ENCODE measurements at places on chromosomes 1 and 21. TPM values are rescaled to one million over a fixed set of nuclear protein-coding genes. Genes with fewer than 3 reads are reported as not detected.

DNA sequence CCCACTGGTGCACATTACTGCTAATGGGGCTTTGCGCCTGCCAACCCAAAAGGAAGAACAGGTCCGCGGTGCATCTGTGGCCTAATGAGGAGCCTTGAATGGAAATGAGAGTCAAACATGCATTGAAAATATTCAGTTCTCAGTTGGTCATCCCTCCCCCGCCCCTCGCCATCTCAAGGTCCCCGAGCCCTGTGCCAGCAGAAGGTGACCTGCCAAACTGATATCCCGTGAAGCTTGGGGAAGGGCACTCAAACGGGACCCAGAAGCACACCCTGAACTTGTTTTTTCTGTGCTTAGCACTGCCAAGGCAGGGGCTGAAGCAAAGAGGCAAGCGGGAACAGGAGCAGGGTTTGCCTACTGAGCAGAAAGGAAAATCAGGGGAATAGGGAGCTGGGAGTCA, 67.9 kb upstream of the ZNF648 start:
- peaks cover 3% of the 10 kb centered on the region for H3K27me3 ChIP-seq
- no peak overlapping the region for H3K27ac ChIP-seq
- peaks cover 7% of the 10 kb centered on the region for H3K36me3 ChIP-seq
- no peaks in the 10 kb centered on the region for H3K4me1 ChIP-seq
- no peak for DNase-seq

DNA sequence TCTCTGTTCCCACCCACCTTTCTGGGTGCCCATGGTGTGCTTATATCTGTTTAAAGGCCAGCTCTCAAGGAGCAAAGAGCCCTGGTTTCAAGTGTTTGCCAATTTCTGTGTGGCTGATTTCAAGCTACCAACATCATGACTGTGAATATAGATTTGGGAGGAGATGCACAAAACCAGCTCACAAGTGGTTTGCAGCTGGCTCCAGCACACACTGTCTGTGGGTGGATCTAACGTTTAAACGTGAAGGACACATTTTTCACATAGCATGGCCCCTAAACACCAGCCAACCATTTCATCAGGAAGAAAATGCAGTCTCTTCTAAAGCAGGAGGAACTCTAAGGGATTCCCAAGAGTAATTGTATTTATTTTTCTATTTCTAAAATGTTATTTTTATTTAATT, 65.2 kb downstream of the FCRL5 start:
- H3K36me3 ChIP-seq, result no peaks in the 10 kb centered on the region
- no peak overlapping the region for H3K4me3 ChIP-seq
- H3K4me1 ChIP-seq, result no peaks in the 10 kb centered on the region
- no peak for DNase-seq
- no peak overlapping the region for H3K27ac ChIP-seq
- peaks cover 18% of the 10 kb centered on the region for H3K27me3 ChIP-seq

- no peaks in the 10 kb centered on the region for H3K27me3 ChIP-seq
- no peak overlapping the region for H3K27ac ChIP-seq
- no peak overlapping the region for H3K4me3 ChIP-seq
- H3K4me1 ChIP-seq, result no peaks in the 10 kb centered on the region
Observed at GRCh38 chr1:238252033-238252802, 361.5 kb upstream of the ZP4 start.

GRCh38 chr1:68777851-68778250, 281.0 kb upstream of the DEPDC1 start:
- H3K36me3 ChIP-seq, result no peaks in the 10 kb centered on the region
- DNase-seq, result no peak
- no peak overlapping the region for H3K4me3 ChIP-seq

DNA sequence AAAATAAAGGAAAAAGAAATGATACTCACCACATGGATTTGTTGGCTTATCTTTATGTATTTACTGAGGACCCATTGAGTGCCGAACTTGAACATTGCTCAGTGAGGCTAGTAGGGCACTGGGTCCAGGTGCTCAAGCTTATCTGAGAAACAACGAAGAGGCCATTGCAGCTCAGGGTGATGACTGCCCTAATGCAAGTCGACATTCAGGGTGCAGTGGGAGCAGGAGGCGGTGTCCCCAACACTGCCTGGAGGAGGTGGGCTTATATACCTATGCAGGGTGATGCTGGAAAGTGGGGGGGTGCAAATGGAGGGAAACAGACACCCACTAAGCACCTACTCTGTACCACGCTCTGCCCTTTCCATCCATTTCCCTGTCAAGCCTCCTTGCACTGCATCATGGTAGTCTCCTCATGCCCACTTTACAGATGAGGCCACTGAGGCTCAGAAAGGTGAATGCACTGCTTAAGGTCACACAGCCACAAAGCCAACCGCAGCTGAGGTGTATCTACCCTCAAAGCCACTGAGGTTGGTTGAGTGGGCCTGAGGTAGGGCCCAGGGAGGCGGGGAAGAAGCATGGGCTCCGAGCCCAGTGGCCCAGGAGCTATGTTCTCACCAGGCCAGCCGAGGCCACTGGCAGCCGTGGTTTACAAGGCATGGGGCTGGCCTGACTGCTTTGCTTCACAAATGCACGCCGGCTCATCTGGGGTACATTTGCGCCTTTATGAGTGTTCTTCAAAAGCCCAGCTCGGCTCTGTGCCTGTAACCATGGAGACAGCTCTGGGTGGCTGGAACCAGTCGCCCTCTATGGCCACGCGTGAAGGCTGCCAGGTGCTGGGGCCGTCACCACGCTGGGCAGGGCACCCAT, 103.8 kb downstream of the EPHB2 start:
- no peak for DNase-seq
- no peaks in the 10 kb centered on the region for H3K4me1 ChIP-seq
- H3K4me3 ChIP-seq, result no peak overlapping the region
- H3K36me3 ChIP-seq, result no peaks in the 10 kb centered on the region
- no peaks in the 10 kb centered on the region for H3K27me3 ChIP-seq

DNA sequence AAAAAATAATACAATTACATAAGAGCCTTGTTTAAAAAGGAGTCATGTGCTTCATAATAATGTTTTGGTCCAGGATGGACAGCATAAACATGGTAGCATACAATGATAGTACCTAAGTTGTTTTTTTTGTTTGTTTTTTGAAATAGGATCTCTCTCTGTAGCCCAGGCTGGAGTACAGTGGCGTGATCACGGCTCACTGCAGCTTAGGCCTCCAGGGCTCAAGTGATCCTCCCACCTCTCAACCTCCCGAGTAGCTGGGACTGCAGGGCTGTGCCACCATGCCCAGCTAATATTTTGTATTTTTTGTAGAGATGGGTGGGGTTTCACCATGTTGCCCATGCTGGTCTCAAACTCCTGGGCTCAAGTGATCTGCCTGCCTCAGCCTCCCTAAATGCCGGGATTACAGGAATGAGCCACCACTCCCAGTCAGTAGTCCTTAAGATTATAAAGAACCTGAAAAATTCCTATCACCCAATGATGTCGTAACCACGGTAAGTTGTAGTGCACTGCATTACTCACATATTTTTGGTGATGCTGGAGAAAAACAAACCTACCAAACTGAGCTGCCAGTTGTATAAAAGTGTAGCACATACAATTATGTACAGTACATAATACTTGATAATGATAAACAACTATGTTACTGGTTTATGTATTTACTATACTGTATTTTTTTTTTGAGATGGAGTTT, 22.4 kb upstream of the RCOR3 start:
- no peak overlapping the region for H3K27ac ChIP-seq
- H3K4me3 ChIP-seq, result no peak overlapping the region
- DNase-seq, result no peak
- no peaks in the 10 kb centered on the region for H3K4me1 ChIP-seq
- peaks cover 3% of the 10 kb centered on the region for H3K27me3 ChIP-seq

- H3K4me3 ChIP-seq, result no peak overlapping the region
- no peak overlapping the region for H3K27ac ChIP-seq
- H3K36me3 ChIP-seq, result no peaks in the 10 kb centered on the region
- H3K27me3 ChIP-seq, result peaks cover 19% of the 10 kb centered on the region
Observed at GRCh38 chr21:45894450-45894825, 87.1 kb upstream of the COL6A1 start.

GRCh38 chr21:42133131-42133530, 62.0 kb downstream of the UMODL1 start:
- H3K4me3 ChIP-seq, result no peak overlapping the region
- H3K36me3 ChIP-seq, result no peaks in the 10 kb centered on the region
- H3K4me1 ChIP-seq, result peaks cover 11% of the 10 kb centered on the region
- H3K27me3 ChIP-seq, result peaks cover 3% of the 10 kb centered on the region
- no peak overlapping the region for H3K27ac ChIP-seq

- no peaks in the 10 kb centered on the region for H3K27me3 ChIP-seq
- H3K27ac ChIP-seq, result no peak overlapping the region
- H3K4me3 ChIP-seq, result no peak overlapping the region
Observed at GRCh38 chr1:53305650-53306049, 22.2 kb downstream of the LRP8 start.

GRCh38 chr1:222523852-222524251, 24.1 kb downstream of the HHIPL2 start:
- peaks cover 3% of the 10 kb centered on the region for H3K27me3 ChIP-seq
- no peak for DNase-seq

- no peak for DNase-seq
- peaks cover 1% of the 10 kb centered on the region for H3K27me3 ChIP-seq
- no peak overlapping the region for H3K4me3 ChIP-seq
- no peak overlapping the region for H3K27ac ChIP-seq
- H3K36me3 ChIP-seq, result peaks cover 12% of the 10 kb centered on the region
Observed at GRCh38 chr1:183953031-183953430, 84.5 kb downstream of the COLGALT2 start.

GRCh38 chr1:147245129-147245528, 2.6 kb downstream of the CHD1L start:
- H3K4me3 ChIP-seq, result no peak overlapping the region
- peak overlapping the region; percentile 40 for H3K27ac ChIP-seq
- H3K36me3 ChIP-seq, result peaks cover 24% of the 10 kb centered on the region
- no peak for DNase-seq

DNA sequence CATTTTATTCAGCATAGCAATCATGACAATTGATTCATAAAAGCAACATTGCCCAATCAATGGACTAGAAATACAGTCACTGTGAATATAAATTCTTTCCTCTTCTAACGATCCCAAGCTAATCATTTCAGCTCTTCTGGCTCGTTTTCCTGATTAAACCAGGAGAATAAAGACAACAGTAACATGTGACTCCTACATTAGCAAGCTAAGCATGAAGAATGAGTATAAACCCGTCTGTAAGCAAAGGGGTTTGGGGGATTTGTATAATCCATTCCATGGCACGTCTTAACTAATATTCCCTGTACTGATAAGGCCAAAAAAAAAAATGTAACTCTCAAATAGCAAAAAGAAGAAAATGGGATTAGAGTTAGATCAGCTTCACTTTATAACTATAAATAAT, 21.6 kb downstream of the IRF2BP2 start:
- H3K36me3 ChIP-seq, result no peaks in the 10 kb centered on the region
- DNase-seq, result no peak
- no peak overlapping the region for H3K4me3 ChIP-seq
- H3K27me3 ChIP-seq, result peaks cover 9% of the 10 kb centered on the region
- H3K4me1 ChIP-seq, result peaks cover 14% of the 10 kb centered on the region

DNA sequence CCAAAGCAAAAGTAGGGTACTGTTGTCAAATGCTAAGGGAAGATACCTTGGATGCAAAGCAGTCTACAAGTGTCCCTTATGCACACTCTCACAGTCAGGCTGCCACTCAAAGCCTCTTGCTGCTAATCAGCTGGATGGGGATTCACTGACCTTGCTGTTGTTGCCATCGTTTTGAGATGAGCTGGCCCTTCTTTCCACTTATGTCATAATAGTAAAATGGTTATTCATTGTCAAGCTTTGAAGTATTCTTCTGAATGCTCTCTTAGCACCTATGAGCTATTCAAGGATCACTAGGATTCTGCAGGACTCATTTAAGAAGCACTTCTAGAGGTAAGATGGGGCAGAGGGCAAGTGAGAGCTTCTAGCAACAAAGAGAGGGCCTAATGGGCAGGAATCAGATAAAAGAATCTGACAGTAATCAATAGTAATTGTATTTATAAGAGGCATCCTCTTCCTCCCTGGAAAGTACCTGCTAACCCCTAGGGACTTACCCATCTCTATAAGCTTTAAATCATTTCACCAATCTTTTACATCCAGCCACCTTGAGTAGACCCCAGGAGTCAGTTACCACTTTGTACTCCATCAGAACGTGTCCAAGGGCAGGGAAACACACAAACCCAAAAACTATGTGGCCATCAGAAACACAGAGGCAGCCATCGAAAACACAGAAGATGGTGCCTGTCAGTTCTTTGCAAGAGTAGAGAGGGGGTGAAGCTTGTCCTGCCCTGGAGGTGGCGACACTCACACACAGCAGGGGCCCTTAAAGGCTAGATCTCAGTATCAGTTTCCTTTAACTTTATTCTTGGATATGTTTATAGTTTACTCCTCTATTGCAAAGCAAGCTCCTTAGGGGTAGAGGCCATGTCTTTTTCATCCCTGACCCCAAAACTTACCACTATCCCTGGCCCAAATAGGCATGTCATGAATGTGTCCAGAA, 103.7 kb upstream of the NFIA start:
- H3K27ac ChIP-seq, result no peak overlapping the region
- H3K4me1 ChIP-seq, result peaks cover 2% of the 10 kb centered on the region
- no peak overlapping the region for H3K4me3 ChIP-seq
- peaks cover 10% of the 10 kb centered on the region for H3K27me3 ChIP-seq
- H3K36me3 ChIP-seq, result no peaks in the 10 kb centered on the region

DNA sequence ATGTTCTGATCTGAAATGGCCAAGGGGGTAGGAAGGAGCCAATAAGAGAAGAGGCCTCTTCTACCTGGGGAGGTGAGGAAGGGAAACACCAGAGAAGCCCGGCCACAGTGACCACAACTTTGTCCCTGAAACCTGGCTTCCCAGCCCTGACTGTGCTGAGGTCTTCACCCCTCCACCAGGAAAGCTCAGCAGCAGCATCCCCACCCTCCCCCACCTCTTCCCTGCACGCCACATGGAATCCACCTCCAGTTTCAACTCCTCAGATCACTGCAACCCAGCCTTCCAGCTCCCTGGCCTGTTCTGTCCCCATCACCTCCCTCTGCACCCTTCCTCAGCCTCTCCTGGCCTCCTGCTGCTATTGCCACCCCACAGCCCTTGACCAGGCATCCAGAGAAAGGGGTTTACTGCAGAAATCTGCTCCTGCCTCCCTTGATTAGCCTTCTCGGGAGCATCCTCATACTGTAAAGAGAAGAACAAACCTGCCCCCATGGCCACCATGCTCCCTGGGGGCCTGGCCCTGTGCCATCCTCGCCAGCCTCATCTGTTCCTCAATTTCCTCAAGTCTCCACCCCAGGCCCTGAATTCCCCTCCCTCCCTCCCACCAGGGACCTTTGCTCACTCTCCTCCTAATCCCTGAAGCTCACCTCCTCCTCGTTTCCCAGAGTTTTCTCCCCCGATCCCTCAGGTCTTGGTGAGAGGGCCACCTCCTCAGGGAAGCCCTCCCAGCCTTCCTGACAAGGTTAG, 450.9 kb downstream of the MATN1 start:
- DNase-seq, result no peak
- no peaks in the 10 kb centered on the region for H3K27me3 ChIP-seq
- H3K27ac ChIP-seq, result no peak overlapping the region
- no peaks in the 10 kb centered on the region for H3K36me3 ChIP-seq

- peaks cover 56% of the 10 kb centered on the region for H3K4me1 ChIP-seq
- no peak for DNase-seq
- H3K27ac ChIP-seq, result no peak overlapping the region
- peak overlapping the region; percentile 92 for H3K4me3 ChIP-seq
- peaks cover 61% of the 10 kb centered on the region for H3K36me3 ChIP-seq
Observed at GRCh38 chr1:231418101-231418740, 3.9 kb downstream of the EGLN1 start.

The OR2L3 gene
- not detected for total RNA-seq

The PRKAA2 gene
- not detected for total RNA-seq

The RNF11 gene
- total RNA-seq, result 39.7 TPM

The CFAP74 gene
- not detected for total RNA-seq

The C1orf167 gene
- total RNA-seq, result not detected

The KRTAP13-2 gene
- total RNA-seq, result not detected

The UBE2G2 gene
- 70.7 TPM for total RNA-seq

The ARHGEF10L gene
- total RNA-seq, result not detected
